ENCODE measurements at places on chromosomes 11 and 22.
A peak's percentile ranks its signal among the peaks of the same experiment; 100 is the strongest.

DNA sequence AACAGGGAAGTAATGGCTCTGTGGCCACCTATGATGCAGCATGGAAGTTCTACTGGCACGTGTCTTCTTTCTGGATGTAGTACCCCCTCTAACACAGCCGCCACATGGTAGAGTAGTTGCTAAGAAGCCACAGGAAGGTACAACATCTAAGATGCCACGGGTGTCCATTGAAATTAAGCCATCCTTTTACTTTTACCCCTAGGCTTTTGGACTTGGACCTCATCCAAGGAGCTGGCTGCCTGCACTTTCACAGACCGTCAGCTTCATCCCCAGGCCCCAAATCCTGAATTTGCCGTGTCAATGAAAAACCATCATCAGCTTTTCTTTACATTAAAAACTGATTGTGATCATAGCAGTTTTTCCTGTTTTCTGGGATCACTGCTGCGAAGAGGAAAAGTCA, 102.4 kb downstream of the RPL27A start:
- no peak for DNase-seq

- no peak for DNase-seq
Measured at GRCh38 chr22:48894064-48894671, 933.5 kb downstream of the BRD1 start.

DNA sequence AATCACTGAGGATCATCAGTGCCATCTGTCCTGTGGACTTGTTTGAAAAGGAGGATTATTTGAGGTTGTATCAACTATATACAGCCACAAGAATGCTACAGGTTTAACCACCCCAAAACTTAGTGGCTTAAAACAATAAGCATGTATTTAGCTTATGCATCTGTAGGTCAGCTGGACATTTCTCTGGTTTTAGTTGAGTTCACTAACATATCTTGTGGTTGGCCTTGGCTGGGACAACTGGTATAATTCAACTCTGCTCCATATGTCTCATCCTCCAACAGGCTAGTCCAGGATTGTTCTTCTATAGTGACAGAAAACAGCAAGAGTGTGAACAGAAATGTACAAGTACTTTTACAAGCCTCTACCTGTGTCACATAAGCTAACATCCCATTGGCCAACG, 49.9 kb upstream of the SOX6 start:
- DNase-seq: no peak

DNA sequence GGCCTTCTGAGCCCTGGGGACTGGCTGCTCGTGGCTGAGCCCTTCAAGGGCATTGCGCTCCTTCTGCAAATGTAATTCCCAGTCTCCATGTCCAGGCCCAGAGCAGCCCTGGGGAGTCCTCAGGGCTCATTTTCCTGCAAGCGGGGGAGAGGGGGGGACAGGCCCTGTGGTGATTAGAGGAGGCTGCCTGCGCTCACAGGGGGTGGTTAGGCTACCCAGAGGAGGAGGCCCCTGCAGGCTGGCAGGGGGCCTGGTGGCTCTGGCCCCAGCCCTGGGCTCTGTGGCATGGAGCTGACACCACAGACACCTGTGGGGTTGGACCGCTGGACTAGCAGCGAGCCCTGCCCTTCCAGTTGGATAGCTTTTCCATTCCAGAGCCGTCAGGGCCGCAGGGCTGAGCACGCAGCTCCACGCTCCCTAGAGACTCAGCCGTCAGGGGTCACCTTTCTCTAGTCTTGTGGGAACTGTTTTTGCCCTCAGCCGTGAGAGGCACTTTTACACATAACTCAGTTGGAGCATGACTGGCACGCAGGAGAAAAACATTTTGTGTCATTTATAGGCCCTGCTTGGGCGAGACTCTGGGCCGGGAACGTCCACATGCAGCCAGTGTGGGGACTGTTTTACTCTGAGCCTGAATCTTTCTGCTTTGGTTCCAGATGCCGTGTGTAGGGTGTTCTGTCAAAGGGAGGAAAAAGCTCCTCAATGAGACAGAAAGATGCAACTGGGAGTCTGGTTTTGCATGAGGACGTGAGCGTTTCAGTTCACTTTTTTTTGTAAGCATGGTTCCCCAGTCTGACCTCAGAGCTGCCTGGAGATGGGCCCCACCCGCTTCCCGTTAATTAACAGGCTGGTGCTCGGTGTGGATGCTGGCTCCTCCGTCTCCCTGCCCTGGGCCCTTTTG, 58.1 kb downstream of the LRP5 start:
- DNase-seq: peak; percentile 66

- DNase-seq: no peak
Measured at GRCh38 chr11:109957601-109958000, 135.6 kb upstream of the ZC3H12C start.

DNA sequence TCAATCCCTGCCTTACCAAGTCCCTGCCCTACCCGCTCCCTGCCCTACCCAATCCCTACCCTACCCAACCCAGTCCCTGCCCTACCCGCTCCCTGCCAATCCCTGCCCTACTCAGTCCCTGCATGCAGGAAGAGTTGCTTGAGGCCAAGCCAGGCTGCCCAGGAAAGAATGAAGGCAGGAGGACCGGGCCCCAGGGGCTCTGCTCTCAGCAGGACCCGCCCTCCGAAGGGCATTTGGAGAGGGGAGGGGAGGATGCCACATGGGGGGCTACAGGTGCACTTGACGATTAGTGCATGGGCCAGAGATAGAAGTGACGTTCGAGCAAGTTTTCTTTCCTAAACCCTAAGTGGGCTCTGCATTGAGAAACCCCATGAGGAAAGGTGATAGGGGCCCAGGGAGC, 581.2 kb downstream of the TBC1D22A start:
- no peak for DNase-seq

- no peak for DNase-seq
Measured at GRCh38 chr11:126719740-126720139, 280.8 kb downstream of the KIRREL3 start.

- DNase-seq: no peak
Measured at GRCh38 chr11:61881397-61881796, 9.9 kb downstream of the FADS3 start.
